ENCODE measurements at places on chromosomes 1 and 21.

DNA sequence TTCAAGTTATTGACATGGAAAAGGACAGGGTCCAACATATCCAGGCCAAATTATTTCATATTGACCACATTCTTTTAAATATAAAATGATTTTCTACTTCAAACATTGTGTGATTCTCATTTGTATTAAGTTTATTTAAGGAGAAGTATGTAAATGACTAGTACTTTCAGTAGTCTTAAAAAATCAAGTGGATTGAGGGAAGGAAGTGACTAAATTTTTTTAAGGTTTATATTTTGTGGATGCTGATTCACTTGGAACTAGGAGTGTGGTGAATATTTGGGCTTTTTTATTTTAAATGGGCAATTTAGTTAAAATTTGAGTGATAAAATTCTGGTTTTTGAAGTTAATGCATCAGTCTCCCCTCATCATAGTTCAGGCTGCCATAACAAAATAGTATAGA, 10.1 kb downstream of the PRRC2C start:
- no peak for DNase-seq

GRCh38 chr1:22325531-22326371, 125.9 kb upstream of the ZBTB40 start:
- DNase-seq = no peak

DNA sequence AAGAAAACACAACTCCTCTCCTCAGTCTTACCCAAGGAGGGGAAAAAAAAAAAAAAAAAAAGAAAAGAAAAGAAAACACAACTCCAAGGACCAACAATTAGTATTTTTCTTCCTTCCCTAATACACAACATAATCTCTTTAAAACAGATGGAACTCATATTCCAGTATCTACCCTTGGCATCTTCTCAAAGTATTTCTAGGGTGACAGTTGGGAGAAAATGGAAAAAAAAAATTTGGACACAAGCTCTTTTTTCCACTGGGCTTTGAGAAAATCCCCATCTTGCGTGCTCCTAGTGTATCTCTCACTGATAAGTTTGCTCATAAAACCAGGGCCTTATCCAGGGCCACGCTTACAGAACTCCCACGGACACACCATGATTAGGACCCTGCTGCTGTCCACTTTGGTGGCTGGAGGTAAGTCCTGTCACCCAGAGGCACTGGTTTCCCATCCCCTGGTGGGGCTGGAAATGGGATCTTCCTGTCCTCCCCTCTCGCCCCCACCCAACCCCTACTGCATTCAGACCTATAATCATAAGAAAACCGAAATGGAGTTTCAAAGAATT, at the start of gene CELA2B:
TSS of gene CELA2B (plus strand) at position 353 of the 563 bp plus-strand sequence. CDS start at position 375, 22 bp downstream.
- no peak for DNase-seq

DNA sequence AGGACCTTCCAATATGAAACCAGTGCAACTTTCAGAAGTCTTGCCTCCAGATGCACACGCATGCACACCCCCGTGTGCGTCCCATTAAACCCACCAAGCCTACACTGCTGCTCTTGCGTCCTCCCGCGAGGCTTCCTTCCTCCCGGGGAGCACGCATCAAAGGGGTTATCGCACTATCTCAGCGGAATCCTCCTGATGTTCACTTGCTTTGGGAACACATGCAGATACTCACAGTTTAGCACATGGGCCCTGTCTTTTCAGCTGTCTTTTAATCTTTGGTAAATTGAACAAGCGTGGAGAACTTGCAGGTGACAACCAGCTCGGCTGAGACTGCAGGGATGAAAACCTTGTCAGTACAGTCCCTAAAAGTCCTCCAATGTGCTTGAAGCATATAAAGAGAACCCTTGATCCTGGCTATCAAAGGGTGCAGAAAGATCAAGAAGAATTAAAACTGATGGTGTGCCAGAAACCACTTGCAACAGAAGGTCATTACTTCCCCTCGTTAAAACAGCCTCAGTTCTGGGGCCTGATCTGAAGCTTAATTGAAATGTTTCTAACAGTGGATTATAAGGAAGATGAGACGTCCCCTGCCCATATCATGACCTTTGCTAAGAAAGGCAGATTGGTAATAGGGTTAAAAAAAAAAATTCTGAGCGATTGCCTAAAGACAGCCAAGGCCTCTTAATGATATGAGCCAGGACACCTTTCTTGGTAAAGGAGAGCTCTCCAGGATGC, 149.4 kb upstream of the LMO4 start:
- no peak for DNase-seq

- peak; percentile 44 for DNase-seq
These were observed 992 bp downstream of the TENT5C start for GRCh38 chr1:117606649-117607430.

DNA sequence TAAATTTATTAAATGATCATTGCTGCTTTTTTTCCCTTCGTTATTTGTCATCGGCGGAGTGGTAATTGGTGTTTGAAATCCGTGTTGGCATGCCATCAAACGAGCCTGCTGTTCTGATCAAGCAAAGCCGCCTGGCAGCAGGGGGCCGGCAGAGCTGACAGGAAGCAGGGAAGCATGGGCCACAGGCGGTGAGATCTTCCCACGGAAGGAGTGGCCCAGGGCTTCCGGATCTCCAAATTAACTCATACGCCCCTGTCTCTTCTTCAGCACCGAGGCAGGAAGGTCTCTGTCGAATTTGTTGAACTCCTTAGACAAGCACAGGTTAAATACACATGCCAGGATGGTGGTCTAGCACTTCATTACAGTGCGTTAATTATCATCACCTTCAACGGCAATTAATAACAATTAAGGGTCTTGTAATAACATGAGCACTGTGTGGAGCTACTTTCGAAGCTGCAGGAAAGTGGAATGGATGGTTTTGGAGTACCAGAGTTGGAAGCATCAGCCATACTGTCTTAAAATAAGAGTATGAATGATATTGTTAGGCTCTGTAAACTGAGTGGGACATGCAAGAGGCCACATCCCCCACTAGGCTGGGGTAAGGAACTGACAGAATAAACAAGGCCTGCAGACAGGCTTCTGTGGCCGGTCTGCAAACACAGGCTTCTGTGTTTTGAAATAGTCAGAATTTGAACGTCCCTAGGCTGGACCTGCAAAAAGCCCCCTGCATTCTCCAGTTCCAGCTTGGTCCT, 199.4 kb upstream of the DAB1 start:
- DNase-seq = peak; percentile 18

DNA sequence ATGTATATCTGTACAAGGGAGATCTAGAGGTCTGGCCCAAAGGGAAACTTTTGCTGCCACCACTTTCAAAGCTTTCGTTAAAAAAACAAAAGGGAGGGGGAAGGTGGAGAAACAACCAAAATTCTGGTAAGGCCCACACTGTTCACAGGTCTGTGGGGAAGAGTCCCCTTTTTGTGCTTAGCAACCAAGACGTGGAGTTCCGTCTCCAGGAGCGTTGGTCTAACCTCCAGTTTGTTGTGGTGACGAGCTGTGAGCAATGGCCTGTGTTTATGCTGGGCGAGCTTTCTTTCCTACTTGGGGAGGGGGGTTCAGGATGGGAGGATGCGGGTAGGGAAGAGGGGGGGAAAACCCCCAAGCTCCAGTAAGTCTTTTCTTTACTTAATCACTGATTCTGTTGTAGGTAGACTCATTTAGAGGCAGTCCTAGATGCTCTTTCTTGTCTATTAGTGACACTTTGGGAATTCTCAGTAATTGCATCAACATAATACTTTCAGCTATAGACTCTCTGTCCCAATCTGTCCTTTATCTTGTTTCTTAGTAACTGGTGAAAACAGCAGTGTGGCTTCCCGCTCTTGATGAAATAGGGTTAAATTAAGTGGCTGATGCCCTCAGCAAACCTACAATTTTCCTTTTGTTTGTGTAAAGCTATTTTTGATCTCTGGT, 1.5 kb downstream of the HIPK1 start:
- peak; percentile 79 for DNase-seq

GRCh38 chr1:178740491-178740890, 15.4 kb downstream of the RALGPS2 start:
- DNase-seq = no peak

DNA sequence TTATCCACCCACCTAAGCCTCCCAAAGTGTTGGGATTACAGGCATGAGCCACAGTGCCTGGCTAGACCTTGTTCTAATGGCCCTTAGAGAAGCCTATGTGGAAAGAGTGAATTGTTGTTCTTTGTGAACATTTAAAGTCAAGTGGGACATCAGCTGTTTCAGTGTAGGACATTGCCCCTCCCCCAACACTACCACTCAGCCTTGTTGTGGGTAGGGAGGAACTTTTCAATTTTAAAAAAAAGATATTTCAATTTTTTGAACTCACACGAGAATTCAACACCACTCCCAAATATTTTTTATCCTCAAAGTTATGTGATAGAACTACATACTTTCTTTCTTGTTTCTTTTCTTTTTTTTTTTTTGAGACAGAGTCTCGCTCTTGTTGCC, 36.7 kb upstream of the TMEM222 start:
- DNase-seq = no peak

- no peak for DNase-seq
These were observed 155.1 kb downstream of the DYRK1A start for GRCh38 chr21:37521658-37522057.

- no peak for DNase-seq
These were observed 323.1 kb upstream of the RUNX1 start for GRCh38 chr21:35372201-35372600.

GRCh38 chr1:3273447-3273846, 181.0 kb upstream of the ARHGEF16 start:
- no peak for DNase-seq

DNA sequence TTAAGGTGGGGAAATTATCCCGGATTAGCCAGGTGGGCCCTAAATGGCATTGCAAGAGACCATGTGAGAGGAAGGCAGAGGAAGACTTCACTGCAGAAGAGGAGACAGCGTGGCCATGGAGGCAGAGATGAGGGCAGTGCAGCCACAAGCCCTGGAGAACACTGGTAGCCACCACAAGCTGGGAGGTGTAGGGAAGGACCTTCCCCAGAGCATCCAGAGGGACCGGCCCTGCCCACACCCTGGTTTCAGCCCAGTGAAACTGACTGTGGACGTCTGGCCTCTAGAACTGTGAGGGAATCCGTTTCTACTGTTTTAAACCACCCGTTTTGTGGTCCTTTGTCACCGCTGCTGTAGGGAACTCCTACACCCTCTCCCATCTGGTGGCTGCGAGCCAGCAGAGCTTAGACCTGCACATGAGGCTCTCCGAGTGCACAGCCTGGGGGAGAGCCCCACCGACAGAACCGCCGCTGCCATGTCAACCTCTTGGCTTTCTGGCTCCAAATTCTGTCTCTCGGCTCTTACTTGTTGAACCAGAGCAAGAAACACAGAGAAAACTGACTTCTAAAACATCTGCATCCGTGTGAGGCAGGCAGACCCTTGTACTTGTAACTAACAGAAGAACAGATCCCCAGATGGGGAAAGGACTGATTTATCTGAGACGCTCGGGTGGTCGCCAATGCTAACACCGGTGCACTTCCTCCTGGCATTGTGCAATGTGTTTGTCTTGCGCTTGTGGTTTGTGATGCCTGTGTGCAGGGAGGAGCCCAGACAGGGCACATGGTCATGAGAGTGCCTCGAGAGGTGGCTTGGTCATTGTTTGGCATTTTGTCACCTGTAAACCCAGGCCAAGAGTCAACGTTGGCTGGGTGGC, 90.8 kb upstream of the TMPRSS2 start:
- DNase-seq = no peak

Measured in AG08396 (cell line).